ENCODE measurements at places on chromosomes 6 and 20.

DNA sequence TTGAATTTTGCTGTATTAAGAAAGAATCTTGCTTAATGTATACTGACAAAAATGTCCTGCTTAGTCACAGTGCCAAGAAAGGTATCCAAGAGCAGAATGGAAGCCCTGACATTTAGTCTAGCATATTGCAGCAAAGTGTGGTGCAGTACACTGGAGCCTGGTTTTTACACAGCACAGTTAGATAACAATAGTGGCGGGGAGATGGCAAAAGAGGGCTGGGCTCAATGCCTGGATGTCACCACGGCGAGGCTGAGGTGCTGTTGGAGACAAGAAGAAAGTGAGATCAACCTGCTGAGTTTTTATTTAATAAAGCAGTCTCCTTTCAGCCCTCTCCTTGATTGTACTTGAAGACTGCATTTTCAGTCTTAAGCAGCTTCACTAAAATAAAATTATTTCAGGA, 426.0 kb downstream of the LMBRD1 start:
- DNase-seq: no peak

DNA sequence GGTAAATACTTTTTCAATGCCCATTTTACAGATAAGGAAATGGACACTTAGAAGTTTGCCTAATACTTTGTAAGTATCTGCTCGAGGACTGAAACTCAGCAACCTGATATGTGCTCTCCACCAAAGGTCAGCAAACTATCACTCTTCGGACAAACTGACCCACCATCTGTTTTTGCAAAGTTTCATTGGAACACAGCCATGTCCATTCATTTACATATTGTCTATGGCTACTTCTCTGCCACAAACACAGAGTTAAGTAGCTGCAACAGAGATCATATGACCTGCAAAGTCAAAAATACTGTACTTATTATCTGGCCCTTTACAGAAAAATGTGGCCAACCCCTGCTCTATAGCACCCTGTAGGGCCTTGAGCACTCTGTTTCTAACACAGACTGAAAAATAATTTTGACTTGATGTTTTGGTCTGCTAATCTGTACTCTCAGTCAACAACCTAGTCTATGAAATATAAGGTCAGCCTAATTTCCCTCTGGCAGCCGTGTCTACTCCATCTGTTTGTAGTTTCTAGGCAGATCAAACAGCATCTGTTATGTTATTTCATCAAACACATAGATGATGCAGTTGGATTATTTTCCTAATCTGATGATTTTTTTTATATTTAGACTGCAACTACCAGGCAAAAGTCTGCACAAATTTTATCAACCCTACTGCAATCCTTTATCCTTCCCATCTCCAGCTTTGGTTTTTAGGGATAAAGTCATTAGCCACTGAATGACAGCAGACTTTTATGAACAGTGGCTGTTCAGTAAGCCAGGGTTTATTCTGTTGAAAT, 41.4 kb upstream of the BEND6 start:
- no peak for DNase-seq

GRCh38 chr6:129248946-129249345, 366.0 kb downstream of the LAMA2 start:
- no peak for DNase-seq

DNA sequence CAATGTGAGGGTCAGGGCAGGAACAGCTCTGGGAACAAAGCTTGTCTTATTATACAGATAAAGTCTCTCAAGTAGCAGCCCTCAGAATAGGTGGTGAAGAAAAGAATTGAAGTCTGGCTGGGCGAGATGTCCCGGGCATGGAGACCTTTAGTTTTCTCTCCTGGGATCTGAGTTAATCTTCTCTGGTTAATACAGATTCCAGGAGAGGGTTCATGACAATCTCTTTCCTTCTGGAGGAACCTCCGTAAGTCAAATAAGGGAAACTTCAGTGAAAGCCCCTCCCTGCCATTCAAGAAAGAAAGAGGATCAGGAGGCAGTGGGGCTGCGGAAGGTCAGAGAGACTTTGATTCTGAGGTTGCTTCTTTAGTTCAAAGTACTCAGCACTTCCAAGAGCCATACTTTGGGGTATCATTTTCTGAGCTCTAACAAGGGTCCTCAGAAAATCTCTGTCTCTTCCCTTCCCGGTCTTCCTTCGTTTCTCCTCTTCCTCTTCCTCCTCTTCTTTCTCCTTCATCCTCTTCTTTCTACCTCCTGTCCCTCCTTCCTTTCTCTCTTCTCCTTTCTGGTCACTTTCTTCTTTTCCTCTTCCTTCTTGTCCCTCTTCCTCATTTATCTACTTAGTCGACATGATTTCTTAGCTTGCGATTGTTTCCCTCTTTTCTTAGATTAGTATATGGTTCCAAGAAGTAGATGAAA, 4.6 kb upstream of the ZNF184 start:
- no peak for DNase-seq

DNA sequence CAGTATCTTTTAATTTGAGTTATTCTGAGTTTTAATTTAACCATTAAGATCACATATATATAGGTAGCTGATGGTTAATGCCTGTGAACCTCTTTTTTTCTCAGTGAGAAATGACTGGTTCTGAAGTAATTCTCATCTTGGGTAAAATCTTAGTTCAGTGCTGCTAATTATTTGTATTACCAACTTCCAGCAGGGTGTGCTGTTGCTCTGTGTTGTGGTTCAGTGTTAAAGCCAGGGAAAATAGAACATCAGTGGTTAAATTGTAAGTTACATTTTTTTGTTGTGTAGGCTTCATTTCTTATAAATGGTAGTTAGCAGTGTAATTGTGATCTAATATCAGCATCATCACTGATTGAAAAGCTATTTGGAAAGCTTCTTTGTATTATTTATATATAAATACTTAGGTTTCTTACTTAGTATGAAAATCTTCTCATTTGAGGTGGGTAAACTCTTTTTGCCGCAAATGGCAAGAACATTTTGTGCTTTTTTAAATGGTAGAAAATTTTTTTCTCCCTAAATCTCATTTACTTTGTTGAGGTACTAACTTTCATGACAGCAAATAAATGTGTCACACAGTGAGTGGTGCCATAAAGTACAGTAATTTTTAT, 43.7 kb downstream of the CDC5L start:
- DNase-seq: peak; percentile 21

DNA sequence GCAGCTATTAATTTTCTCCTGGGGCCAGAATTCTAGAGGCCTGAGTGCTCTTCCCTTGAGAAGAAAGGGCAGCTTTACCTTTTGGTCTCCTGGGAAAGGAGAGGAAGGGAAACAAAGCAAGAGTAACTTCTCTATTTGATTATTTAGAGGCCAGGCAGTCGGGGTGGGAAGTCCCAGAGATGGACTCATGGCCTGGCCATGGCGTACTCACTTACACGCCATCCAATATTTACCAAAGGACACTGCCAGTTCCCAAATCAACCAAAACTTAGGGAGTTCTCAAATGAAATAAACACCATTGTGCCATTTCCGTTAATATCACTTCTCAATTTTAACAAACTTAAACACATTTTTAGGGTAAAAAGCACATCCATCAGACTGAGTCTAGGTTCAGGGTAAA, 76.6 kb downstream of the CDS2 start:
- no peak for DNase-seq

DNA sequence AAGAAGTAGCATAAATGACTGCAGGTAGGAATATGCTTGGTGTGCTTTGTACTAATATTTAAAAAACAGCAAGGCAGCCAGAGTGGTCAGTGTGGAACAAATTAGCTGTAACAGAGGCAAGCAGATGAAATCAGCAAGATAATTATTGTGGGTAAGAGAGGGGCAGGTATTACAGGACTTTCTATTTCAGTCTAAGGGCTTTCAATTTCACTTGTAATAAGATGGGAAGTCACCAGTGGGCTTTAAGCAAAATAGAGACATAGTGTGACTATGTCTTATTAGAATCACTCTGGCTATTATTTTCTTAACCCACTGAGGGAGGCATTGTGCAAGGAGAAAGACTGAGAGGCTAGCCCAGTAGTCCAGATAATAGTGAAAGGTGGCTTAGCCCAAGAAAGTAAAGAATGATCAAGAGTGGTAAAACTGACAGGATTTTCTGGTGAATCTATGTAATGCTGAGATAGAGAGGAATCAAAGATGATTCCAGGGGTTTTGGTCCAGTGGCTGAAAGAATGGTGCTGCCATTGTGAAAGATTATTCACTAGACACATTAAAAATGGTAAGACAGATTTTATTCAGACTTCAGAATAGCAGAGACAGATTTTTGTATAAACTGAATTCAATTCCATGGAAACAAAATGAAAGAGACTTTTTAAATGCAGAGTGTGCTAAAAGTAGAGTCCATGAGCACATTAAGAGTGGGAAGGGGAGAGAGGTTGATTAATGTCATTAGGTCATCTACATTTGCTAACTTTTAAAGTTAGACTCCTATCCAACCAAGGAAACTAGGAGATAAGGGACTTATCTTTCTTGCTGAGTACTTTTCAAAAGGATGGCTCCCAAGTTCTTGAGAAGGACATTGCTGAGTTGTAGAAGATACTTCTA, 1136.0 kb downstream of the HACE1 start:
- DNase-seq: no peak

DNA sequence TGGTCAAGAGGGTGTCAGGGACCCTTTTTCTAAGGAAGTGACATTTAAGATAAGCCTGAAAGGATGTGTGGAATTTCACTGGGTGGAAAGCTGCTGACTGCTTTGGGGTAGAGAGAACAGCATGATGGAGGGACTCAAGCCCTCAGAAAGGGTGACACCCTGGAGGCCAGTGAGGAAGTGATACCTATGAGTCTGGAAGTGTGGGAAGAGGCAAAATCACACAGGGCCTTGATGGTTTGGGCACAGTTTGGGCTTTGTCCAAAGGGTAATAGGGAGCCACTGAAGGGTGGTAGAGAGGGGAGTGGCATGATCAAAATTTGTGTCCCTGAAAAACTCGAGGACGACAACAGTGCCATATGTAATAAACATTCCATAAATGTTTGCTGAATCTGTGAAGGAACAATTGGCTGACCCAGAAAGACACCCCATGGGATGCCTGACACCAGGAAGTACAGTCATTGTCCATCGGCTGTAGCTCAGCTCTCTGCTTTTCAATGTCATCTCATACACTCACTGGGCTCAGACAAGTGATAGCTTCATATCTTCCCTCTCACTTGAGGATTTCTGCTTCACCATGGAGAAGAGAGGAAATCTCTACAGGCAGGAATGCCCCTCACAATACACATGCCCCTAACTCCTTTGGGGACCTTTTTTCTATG, 21.3 kb downstream of the CASS4 start:
- no peak for DNase-seq

- DNase-seq: peak; percentile 1
Measured at GRCh38 chr6:83592770-83593394, 80.5 kb downstream of the PRSS35 start.

- DNase-seq: no peak
Measured at GRCh38 chr20:5996765-5997164, 46.3 kb downstream of the MCM8 start.

DNA sequence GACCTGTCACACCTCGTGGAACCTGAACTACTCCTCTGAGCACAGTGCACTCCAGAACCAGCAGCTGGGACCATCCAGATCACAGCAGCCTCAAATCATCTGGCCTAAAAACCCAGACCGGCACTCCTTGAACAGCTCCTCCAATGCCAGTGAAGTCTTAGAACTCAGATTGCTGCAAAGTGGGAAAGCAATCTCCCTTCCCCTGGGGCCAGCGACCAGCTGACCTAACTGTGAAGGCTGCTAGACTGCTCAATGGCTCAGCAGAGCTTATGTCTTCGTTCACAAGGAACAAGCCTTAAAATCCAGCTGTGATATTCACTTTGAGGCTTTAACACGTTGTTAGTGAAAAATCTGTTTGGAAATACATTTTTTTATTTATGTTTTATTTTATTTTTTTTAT, 243.2 kb downstream of the ANKRD60 start:
- no peak for DNase-seq

DNA sequence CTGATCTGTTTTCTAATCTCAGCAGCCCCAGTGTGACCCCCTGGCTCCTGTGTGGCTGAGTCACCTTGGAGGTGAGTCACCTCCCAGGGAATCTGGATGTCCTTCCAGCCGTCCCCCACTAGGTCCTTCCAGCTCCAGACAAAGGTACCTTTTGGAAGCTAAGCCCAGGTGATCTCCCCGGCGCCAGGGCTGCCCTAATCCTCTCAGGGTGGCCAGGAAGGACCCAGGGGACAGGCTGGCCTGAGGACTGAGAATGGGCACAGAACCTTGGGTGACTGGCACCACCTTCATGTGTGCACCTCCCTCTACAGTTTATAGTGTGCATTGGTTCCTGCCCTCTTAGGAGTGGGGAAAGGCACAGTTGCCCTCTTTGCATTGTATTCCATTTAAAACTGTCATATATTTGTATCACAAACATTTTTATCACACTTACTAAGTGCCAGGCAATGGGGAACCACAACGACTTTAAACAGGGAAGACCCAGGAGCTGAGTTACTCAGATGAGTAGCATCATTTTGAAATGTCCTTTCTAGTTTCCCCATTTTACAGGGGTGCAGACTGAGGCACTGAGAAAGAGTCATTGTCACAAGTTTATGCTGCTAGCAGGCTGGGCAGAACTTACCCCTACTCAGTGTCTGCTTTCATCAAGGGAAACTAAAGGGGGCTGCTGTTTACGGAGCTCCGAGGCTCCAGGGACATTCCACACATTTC, 2.6 kb upstream of the BPIFB4 start:
- DNase-seq: no peak

DNA sequence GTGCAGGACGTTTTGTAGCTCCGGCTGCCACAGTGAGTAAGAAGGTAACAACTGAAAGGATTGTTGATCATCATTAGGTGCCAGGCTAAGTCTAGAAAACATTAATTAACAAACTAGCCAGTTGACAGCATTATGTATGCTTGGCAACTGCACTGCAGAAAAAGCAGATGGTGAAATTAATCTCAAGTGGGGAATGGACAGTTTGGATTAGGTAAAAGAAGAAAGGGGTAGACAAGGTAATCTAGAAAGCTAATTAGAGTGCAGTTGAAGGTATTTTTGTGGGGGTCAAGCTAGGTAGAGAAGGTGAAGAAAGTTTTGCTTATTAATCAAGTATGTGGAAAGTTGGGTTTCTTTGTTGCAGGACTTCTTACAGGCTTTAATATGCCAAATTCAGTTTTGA, 69.7 kb upstream of the HINT3 start:
- DNase-seq: no peak

GRCh38 chr6:94636780-94637385, 940.5 kb upstream of the MANEA start:
- DNase-seq: peak; percentile 11

All from NCI-H1417 (cell line).